Heart right ventricle (tissue), 16 donors: ENCODE measurements at places on chromosomes 16 and 17. TPM values are rescaled to one million over a fixed set of nuclear protein-coding genes. Genes with fewer than 3 reads are reported as not detected.

Gene RNF227
- total RNA-seq = 0.71 TPM

Gene SSTR5
- 3.8 TPM for total RNA-seq

- no peak for DNase-seq
Observed at GRCh38 chr16:89442588-89442987, 47.8 kb downstream of the ANKRD11 start.

Gene PRKCB
- 1.3 TPM for total RNA-seq
